ENCODE measurements at places on chromosomes 4 and X.
A peak's percentile ranks its signal among the peaks of the same experiment; 100 is the strongest.

GRCh38 chr4:130922955-130923354 is 1827.0 kb downstream of the C4orf33 start:
- DNase-seq = no peak

- peak; percentile 74 for DNase-seq
Observed at GRCh38 chr4:95124906-95125504, 367.2 kb downstream of the BMPR1B start.

GRCh38 chr4:185717377-185717741 is 94.6 kb downstream of the SORBS2 start:
- DNase-seq = no peak

DNA sequence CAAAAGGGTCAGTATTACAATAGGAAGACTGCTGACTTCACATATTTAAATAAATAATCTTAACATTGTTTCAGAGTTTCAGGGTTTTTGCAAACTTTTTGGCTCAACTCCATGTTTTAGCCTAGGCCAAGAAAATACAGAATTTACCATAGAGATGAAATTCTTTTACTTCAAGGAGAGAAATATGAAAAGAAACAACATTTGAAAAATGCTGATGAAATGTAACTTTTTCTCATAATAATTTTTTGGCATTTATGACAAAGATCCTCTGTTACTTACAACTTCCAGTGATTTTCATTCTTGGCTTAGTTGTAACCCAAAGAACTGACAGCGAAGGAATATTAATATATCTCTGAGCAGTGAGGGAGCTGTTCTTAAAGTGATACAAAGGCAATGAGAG is 316.1 kb upstream of the EMCN start:
- no peak for DNase-seq

DNA sequence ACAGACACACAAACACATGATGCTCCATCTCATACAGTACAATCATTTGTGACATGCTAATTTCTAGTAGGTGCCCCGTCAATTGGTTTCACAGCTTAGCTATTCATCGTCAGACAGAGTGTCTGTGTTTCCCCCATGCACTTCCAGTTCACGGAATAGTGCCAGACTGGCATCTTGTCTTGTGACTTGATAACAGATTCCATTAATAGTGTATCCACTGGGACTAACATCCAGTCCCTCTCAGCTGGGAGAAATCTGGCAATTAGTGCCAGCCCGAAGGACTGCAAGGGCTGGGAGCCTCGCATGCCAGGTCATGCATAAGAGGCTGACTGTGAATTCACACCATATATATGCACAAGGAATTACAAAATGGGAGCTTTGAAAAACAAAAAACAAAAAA is 20.2 kb upstream of the GATB start:
- no peak for DNase-seq

DNA sequence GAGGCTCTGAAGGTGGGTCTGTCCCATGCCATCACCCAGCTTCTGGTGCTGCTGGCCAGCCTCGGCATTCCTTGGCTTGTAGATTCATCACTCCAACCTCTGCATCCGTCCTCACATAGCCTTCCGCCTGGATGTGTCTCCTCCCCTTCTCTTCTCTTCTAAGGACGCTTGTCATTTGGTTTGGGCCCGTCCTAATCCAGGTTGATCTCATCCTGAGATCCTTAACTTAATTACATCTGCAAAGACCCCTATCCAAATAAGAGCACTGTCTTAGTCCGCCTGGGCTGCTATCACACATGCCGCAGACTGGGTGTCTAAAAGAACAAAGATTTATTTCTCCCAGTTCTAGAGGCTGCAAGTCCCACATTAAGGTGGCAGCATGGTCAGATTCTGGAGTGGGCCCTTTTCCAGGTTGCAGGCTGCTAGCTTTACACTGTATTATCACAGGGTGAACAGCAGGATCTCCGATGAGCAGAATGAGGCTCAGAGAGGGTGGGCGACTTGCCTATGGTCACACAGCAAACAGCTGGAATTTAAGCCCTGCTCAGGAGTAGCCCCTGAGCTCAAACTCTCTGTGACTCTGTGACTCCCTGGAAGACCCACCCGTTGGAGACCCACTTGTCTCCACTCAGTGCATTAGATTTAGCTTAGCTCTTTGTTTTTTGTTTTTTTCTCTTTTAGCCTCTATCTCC is 113.1 kb downstream of the STK32B start:
- DNase-seq = no peak

GRCh38 chrX:71938371-71938770 is 27.7 kb downstream of the NHSL2 start:
- no peak for DNase-seq

- no peak for DNase-seq
Observed at GRCh38 chrX:68892651-68893050, 63.8 kb downstream of the EFNB1 start.

DNA sequence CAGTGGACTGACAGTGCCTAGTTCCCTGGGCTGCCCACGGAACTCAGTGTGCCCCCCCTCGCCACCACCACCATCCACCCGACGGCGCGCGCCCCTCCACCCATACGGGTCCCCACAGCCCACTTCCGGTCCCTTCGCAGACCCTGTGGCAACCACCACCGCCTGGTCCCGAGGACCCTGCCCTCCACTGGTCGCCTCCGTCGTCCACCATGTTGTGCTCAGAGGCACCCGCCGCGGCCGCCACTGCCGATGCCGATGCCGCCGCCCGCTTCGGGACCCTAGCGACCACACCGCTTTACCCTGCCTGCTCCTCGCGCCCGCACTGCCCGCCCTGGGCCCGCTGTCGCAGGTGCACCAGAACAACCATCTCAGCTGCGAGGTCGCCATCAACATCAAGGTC is 66.5 kb upstream of the LANCL3 start:
- no peak for DNase-seq

- no peak for DNase-seq
Observed at GRCh38 chr4:179750374-179750773, 2308.1 kb upstream of the AGA start.

DNA sequence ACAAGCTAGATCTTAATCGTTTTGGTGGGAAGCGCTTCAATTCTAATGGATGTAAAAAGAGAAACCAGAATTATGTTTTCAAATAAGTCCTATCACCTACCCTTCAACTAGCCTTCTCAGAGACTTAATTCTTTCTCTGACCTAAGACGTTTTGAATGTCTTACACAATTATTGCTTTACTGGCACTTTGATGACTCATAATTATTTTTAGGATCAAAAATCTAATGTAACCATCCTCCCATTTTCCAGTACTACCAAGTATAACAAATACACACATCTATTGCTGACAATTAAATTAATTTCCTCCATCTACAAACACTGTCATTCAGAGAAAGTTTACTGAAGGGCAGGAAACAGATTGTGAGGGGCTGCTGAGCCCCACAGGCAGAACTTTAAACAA is 108.6 kb downstream of the PPP3CA start:
- DNase-seq = peak; percentile 23

DNA sequence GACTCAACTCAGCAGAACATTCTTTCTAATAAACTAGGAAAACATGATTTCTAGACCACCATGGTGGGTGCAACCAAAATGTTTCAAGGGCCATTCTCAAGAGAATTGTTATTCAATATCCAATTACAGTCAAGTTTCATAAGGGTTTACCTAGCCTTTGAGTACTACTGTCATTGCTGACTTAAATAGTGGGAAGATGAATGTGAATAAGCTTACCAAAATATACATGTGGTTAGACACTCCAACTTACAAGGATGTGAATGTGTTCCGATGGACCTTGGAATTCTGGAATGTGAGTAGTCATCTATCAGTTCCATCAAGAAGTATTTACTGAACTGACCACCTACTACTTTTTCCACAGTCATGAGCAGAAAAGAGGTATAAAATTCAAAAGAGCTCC is 16.9 kb downstream of the SH3RF1 start:
- peak; percentile 83 for DNase-seq

- DNase-seq = peak; percentile 53
Observed at GRCh38 chr4:139556724-139557555, 921 bp upstream of the SETD7 start.

DNA sequence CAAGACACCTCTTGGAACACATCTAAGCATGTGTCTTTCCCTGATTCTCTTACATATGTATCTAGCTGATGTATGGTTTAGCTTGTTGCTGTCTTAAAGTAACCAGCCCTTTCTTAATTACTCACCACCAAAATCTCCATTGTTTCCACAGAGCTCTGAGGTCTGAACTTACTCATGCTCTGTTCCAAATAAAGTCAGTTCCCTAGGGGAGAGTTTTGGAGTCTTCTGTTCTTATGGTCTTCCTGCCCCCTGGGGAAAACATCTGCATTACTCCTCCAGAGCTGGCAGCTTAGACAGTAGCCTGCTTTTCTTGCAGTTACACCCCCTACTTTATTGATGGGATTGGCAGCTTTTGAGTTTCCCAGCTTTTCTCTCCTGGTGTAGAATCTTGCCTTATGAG is 125.8 kb downstream of the EDA start:
- no peak for DNase-seq

- no peak for DNase-seq
Observed at GRCh38 chr4:185119927-185120630, 23.0 kb upstream of the SLC25A4 start.

GRCh38 chrX:17431171-17431570 is 56.2 kb downstream of the NHS start:
- DNase-seq = no peak

GRCh38 chrX:20361890-20362262 is 95.2 kb upstream of the RPS6KA3 start:
- peak; percentile 62 for DNase-seq

- peak; percentile 48 for DNase-seq
Observed at GRCh38 chrX:41259516-41259915, 74.4 kb upstream of the DDX3X start.

DNA sequence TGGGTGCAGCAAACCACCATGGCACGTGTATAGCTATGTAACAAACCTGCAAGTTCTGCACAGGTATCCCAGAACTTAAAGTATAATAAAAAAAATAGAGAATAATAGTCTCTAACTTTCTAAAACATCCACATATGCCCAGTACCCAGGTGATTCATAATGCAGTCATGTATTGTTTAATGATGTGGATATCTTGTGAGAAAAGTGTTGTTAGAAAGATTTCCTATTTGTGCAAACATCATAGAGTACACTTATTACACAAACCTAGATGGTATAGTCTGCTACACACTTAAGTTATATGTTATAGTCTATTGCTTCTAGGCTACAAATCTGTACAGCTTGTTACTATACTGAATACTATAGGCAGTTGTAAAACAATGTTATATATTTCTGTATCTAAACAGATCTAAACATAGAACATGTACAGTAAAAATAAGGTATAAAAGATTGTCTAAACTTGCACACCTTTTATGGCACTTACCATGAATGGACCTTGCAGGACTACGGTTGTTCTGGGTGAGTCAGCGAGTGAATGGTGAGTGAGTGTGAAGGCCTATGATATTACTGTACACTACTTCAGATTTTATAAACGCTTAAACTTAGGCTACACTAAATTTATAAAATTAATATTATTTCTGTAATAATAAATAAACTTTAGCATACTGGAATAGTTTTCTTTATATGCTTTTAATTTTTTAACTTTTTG is 232.2 kb upstream of the SLIT2 start:
- DNase-seq = peak; percentile 57

- DNase-seq = peak; percentile 20
Observed at GRCh38 chr4:55424791-55425190, 29.0 kb downstream of the TMEM165 start.

- DNase-seq = no peak
Observed at GRCh38 chrX:147736045-147736444, 175.7 kb upstream of the FMR1 start.

GRCh38 chrX:38992441-38993096 is 191.3 kb downstream of the MID1IP1 start:
- DNase-seq = no peak

- DNase-seq = no peak
Observed at GRCh38 chrX:99522450-99522849, 887.6 kb downstream of the PCDH19 start.

DNA sequence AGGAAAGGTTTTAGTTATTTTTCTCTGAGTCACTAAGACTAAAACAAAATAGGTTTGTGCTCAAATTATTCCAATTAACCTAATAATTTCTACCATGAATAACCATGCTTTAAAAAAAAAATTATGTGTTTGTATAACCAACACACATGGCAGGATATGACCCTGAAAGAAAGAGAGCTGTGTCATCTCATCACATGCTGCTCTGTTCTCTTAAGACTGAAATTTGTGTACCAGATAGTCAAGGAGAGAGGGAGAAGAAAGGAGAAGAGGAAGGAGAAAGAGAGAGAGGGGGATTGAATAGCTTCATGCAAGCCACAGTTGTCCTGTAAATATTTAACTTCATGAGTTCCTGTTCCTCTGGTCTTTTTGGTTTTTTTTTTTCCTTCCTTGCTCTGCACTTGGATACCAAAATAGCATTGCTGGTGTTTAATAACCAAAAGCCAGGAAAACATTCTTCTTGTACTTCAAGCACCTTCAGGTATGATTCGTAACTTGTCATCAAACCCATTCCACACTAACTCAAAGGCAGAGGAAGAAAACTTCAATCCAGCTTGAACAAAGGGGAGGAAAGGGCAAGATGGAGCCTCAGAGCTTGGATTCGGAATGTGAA is 6.4 kb upstream of the PROM1 start:
- no peak for DNase-seq
